Dermis microvascular lymphatic vessel endothelial cell (primary cell): ENCODE measurements at places on chromosomes 6 and 20. TPM values are rescaled to one million over a fixed set of nuclear protein-coding genes. Genes with fewer than 3 reads are reported as not detected.

Gene PSORS1C1
- 3.7 and 3.8 TPM in 2 replicates for total RNA-seq

Gene FGD2
- not detected in 2 replicates for total RNA-seq

Gene ABCF1
- total RNA-seq = 29.3 and 43.2 TPM in 2 replicates

Gene HLA-DOA
- not detected in 2 replicates for total RNA-seq

Gene DDO
- total RNA-seq = 3.3 and 3.8 TPM in 2 replicates

Gene SYTL3
- total RNA-seq = 0.51 and 0.76 TPM in 2 replicates

Gene AARS2
- total RNA-seq = 10.7 and 12.6 TPM in 2 replicates

Gene ZNF391
- total RNA-seq = 0.13 and 0.38 TPM in 2 replicates

Gene STX11
- 13.0 and 21.1 TPM in 2 replicates for total RNA-seq

Gene F13A1
- total RNA-seq = not detected in 2 replicates

Gene LKAAEAR1
- total RNA-seq = 0.13 and 0.26 TPM in 2 replicates

Gene SOX18
- total RNA-seq = 27.2 and 75.7 TPM in 2 replicates

Gene POU5F1
- not detected in 2 replicates for total RNA-seq

Gene TSHZ2
- 0.77 and 2.1 TPM in 2 replicates for total RNA-seq

Gene PCMT1
- total RNA-seq = 102 and 103 TPM in 2 replicates

Gene RCAN2
- 0.25 and 0.26 TPM in 2 replicates for total RNA-seq

Gene COL19A1
- under 0.01 TPM in 1 of 2 replicates, not detected in the other for total RNA-seq

Gene RIPOR2
- 0.13 TPM in 2 replicates for total RNA-seq

Gene SUMO4
- 0.26 and 1.0 TPM in 2 replicates for total RNA-seq

Gene RAET1L
- not detected in 2 replicates for total RNA-seq

Gene CPNE5
- total RNA-seq = 5.0 and 6.7 TPM in 2 replicates

Gene BTNL2
- total RNA-seq = not detected in 2 replicates

Gene TXLNB
- 0.51 TPM in 2 replicates for total RNA-seq

Gene PM20D2
- 2.7 and 5.4 TPM in 2 replicates for total RNA-seq

Gene GLP1R
- not detected in 2 replicates for total RNA-seq

Gene B3GAT2
- total RNA-seq = not detected in 2 replicates

Gene FNDC1
- total RNA-seq = not detected in 2 replicates

Gene GCNT2
- 46.5 and 57.8 TPM in 2 replicates for total RNA-seq

Gene ANKRD6
- total RNA-seq = 4.9 and 14.4 TPM in 2 replicates

Gene RBM24
- total RNA-seq = 0.63 and 0.64 TPM in 2 replicates

Gene GMPR
- 10.9 and 13.6 TPM in 2 replicates for total RNA-seq

Gene TCP11
- 0.13 TPM in 2 replicates for total RNA-seq

Gene SNX14
- 98.4 and 127 TPM in 2 replicates for total RNA-seq

Gene PTK6
- total RNA-seq = under 0.01 TPM in 2 replicates

Gene GOPC
- 25.0 and 31.1 TPM in 2 replicates for total RNA-seq

Gene ACTL10
- 1.0 and 1.4 TPM in 2 replicates for total RNA-seq

Gene CDSN
- total RNA-seq = under 0.01 TPM in 1 of 2 replicates, not detected in the other
